Neural cell (in vitro differentiated cells): ENCODE measurements at places on chromosomes 11 and 22. TPM values are rescaled to one million over a fixed set of nuclear protein-coding genes. Genes with fewer than 3 reads are reported as not detected.

The OR4D9 gene
- not detected in 2 replicates for polyA plus RNA-seq

The HORMAD2 gene
- 1.2 TPM in 1 of 2 replicates, not detected in the other for polyA plus RNA-seq

The OR8D1 gene
- polyA plus RNA-seq = not detected in 2 replicates

The SCGB1A1 gene
- not detected in 2 replicates for polyA plus RNA-seq

The CLMP gene
- polyA plus RNA-seq = 0.14 TPM in 1 of 2 replicates, not detected in the other

The CDC45 gene
- 1.5 and 3.2 TPM in 2 replicates for polyA plus RNA-seq

The RIMBP3B gene
- polyA plus RNA-seq = 0.26 and 0.66 TPM in 2 replicates

The CD151 gene
- 70.8 and 80.1 TPM in 2 replicates for polyA plus RNA-seq

The MYO18B gene
- 0.34 and 0.71 TPM in 2 replicates for polyA plus RNA-seq

The DUSP18 gene
- polyA plus RNA-seq = 18.6 and 22.2 TPM in 2 replicates

The FBLN1 gene
- polyA plus RNA-seq = 3.4 and 5.8 TPM in 2 replicates

The SLC2A11 gene
- 45.7 and 48.6 TPM in 2 replicates for polyA plus RNA-seq

The POU2AF2 gene
- not detected in 2 replicates for polyA plus RNA-seq

The OPCML gene
- 10.0 and 11.6 TPM in 2 replicates for polyA plus RNA-seq

The HTR3A gene
- 0.36 TPM in 1 of 2 replicates, not detected in the other for polyA plus RNA-seq

The TRPM5 gene
- polyA plus RNA-seq = not detected in 2 replicates

The DLG2 gene
- 177 and 179 TPM in 2 replicates for polyA plus RNA-seq

The PKNOX2 gene
- polyA plus RNA-seq = 0.99 and 1.2 TPM in 2 replicates

The NTM gene
- polyA plus RNA-seq = 34.1 and 39.4 TPM in 2 replicates

The GGTLC3 gene
- not detected in 2 replicates for polyA plus RNA-seq

The APOA1 gene
- not detected in 2 replicates for polyA plus RNA-seq
